Hematopoietic multipotent progenitor cell treated with erythropoietin and hydrocortisone succinate and interleukin-3 and kit ligand, for 6 days (in vitro differentiated cells): ENCODE measurements at places on chromosomes 7 and 10.
A peak's percentile ranks its signal among the peaks of the same experiment; 100 is the strongest.

GRCh38 chr10:93357680-93358079, 124.5 kb downstream of the MYOF start:
- peak; percentile 73 for DNase-seq

DNA sequence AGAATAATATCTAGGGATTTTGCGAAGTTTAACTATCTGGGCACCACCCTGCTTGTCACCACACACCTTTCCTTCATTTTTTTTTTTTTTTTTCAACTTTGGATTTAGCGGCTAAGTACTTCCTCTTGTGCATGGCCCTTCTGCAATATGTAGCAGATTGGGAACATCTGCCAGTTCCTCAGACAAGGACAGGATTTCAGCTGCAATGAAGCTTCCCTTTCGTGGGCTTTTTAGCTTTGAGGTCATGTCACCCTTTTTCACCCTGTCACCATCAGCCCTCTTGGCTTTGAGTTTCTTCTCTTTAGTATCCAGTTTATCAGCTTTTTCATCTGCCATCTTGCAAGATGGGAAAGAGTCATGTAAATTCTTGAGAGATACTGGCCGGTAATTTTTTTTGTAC, 81.6 kb upstream of the ETV1 start:
- peak; percentile 4 for DNase-seq

DNA sequence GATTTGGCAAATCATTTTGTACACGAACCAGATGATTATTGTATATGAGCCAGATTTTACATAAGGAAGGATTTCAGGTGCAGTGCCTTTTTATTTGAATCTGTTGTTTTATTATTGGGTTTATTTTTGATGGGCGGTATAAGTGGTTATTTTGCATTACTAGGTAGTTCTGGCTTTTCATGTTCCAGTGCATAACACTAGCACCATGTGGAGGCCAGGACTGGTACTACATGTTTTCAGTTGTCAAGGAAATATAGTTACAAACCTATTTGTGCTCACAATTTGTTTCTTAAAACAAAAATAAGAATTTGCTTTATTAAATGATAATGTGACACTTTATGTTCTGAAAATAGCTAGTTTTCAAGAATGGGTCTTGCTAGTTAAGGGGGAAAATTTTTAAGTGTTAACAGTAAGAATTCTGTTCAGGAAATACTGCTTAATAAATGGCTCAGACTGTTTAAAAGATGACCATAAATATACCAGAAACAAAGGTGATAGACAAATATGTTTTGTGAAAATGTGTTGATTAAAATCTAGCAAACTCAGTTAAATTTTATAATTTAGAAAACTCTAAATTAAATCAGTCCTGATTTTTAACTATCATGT, 7.1 kb upstream of the SEMA3E start:
- peak; percentile 60 for DNase-seq

DNA sequence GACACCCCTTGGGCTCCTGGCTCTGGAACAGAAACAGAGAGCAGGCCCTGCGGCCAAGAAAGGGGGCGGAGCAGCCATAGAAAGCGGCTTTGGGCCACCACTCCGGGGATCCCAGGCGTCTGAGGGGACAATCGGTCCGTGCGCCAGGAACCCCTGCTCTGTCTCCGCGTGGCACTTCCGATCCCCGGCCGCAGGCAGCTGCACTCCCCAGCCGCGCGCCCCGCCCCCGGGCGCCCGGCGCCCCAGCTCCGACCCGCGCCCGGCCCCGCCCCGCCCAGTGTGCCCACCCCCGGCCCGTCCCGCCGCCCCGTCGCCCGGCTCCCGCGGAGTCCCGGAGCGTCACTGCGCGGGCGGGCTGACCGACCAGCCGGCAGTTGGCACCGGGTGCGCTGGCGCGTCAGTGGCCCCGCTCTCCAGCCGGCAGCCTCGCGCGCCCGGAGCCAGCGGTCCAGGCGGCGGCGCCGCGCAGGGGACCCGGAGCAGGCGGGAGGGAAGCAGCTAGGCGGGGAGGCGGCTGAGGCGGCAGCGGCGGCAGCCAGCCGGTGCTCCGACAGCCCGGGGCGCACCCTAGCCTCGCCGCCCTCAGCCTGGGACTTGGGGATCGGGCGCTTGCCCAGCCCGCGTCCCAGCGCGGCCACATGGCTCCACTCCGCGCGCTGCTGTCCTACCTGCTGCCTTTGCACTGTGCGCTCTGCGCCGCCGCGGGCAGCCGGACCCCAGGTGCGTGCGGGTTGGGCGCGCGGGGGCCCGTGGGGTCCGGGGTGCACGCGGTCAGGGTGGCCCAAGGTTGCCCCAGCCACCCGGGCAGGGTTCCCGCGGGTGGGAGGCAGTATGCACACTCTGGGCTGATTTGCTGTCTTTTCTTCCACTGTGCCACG, at the start of gene ADAMTS14:
Gene ADAMTS14 (plus strand): TSS at position 342 of the 878 bp plus-strand sequence. CDS start 297 bp downstream, at position 639.
- DNase-seq: peak; percentile 67

DNA sequence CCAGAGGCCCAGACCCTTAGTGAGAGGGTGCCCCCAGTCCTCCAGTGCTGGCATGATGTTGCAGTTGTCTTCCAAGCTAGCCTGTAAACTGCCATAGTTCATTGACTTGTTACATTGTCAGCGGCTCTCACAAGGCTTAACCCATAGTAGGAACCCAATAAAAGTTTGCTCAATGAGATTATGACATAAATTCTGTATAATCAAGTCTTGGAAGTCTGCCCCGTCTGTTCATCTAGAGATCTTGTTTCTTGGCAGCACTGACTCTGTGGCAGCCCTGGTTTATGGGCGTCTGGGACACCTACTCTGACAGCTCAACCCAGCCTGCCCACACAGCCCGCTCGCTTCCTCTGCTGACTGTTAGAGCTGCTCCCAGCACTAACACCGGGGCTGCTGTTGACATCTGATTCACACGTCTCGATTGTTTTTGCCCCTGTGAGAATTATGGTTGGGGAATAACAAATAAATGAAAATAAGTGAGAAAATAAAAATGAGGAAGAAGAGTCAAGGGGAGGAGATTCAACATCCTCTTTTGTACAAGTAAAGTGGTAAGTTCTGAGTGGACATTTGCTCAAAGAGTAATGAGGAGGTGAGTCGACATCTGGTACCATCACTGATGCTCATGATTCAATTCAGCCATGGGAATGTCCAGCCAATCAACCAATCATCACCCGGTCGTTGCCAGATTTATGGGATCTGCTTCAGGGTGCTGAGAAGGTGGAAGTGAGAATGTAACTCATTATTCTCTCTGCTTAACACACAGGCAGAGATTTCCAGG, 160.8 kb downstream of the SPAG6 start:
- DNase-seq: peak; percentile 13
